NCI-H1694 (cell line): ENCODE measurements at places on chromosomes 12 and 14.
A peak's percentile ranks its signal among the peaks of the same experiment; 100 is the strongest.

DNA sequence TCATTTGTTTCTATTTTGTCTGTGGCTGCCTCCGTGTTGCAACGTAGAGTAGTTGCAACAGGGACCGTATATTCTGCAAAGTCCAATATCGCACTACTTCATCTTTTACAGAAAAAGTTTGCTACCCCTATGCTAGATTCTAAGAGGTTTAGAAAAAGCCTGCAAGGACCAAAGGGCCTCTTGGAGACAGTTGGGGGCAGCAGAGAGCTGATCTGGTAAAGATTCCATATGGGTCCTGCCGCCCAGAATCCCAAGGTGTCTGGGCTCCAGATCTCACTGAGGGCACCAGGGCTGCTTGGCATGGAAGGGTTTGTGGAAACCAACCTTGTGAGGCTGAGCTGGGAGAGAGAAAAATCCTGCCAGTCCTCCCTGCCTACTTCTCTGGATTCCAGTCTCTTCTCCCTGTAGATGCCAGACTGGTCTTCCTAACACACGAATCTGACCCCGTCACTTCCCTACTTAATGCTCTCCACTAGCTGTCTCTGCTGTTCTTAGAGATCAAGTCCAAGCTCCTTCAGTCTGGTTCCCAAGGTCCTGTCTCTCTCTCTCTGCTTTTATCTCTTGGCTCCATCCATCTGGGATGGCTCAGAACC lies 74.6 kb downstream of the GLRX5 start:
- DNase-seq: peak; percentile 96

- no peak for DNase-seq
Observed at GRCh38 chr12:27969624-27970400, 2.7 kb downstream of the PTHLH start.

- DNase-seq: no peak
Observed at GRCh38 chr12:78177298-78177697, 346.6 kb downstream of the NAV3 start.

DNA sequence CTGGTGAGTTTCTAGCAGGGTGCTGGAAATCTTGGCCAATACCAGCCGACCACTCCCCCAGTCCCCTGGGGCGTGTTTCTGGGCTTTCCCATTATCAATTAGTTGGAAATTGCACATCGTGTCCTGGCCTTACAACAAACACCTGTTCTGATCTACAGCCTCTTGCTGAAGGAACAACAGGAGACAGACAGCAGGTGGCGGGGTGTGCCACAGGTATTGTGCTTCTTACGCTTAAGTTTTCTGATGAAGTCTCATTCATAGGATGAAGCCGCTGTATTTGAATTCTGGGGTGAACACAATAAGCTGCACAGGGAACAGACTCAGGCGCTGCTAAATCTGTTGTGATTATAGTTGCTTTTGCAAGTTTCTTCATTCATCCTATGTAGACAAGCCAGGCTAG lies 703 bp downstream of the HIGD1C start:
- DNase-seq: no peak

DNA sequence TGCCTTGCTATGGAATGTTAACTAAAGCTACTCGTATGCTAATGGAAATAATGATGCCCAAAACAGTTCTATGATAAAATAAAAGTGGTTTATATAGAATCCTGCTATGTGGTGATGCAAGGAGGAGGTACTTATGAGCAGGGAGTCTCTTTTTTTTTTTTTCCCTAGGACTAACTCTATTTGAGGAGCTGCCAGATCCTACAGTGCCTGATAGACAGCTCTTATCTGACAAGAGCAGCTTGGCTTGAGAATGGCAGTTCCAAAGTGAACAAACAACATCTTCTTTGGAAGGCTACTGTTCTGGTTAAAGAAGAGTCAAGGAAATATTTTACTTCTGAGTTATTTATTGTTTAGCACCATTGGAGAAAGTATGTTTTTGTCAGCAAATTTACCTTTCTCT lies 10.2 kb upstream of the ACSM4 start:
- no peak for DNase-seq

DNA sequence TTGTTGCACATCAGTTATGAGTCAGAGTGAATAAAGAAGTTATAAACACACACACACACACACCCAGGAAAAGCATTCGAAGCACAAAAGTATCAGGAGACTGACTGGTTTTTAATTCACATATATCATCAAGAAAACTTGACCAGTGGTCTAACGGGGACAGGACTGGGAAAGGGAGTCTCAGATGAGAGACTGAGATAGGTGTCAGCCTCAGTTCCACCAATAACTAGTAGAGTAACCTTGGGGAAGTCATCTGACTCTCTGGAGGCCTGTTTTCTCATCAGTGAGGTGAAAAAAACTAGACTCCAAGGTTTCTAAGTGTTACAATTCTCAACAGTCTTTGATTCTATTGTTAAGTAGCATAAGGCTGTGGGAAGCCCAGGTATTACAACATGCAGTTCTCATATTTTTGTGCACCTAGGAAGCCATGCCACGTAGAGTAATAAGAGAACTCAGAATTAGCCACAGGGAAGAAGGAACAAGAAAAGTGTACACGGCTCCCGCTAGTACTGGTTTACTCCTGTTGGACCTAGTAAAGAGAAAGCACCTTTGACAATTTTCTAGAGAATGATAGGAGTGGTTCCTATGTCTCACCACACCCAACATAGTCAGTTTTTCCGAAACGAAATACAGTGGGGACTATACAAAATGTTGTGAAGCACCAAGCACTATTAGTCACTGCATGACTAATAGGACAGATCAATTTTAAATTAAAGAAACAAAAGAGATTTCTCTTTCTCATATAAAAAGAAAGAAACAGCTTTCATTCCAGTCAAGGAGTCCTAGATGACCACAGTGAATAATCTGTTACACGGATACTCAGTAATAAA lies 5.0 kb downstream of the PPTC7 start:
- DNase-seq: no peak

DNA sequence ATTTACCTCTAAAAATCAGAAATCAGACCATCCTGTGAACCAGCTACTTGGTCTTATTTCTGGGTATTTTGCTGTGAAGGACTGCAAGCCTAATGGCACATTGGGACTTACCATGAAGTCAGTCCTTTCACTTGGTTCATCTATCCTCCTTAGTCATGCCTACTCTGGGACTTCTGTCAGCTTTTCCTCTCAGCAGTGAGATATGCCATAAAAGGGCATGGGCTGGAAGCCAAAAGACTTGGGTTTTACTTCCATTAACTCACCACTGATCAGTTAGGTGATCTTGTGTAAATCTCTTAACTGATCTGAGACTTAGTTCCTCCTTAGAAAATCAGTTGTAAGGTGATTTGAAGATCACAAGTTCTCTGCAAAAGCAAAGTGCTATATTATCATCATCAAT lies 116.5 kb downstream of the PAH start:
- DNase-seq: no peak

- no peak for DNase-seq
Observed at GRCh38 chr12:72679147-72679757, 407.1 kb downstream of the TRHDE start.
